ENCODE measurements at places on chromosomes 13 and 19.

DNA sequence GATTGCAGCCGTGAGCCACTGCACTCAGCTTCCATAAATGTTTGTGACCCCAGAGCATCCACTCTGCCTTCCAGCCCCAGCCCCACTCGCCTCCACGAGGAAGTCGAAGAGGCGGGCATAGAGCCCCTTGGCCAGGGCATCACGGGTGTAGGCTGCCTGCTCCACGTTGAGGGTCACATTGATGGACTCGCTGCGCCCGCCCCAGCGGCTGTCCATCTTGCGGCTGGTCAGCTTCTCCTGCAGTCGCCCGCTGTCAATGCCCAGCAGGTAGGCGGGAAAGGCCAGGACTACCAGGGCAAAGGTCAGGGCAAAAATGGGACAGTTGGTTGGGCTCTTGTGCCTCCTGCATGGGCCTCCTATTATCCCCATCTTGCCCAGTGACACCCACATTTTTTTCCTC is 27.2 kb downstream of the MYO1F start:
- no peak for DNase-seq

GRCh38 chr13:88919970-88920628 is 1248.9 kb downstream of the SLITRK5 start:
- DNase-seq = no peak

DNA sequence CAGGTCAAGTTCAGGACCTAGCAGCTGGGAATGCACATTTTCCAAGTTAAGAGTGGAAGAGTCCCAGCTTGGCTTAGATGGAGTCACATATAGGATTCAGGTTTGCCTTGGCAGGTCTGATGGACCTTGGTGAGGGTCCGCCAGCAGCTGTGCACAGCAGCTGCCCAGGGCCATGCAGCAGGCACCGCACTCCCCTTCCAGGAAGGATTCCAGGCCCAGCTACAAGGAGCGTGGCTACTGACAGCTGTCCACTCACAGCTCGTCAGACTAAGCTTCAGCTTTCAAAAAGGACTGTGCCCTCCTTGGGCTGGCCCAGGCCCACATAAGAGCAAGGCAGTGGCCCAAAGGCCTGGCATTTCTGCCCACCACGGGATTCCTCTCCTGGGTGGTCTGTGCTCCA is 68.4 kb downstream of the ALOX5AP start:
- DNase-seq = no peak

DNA sequence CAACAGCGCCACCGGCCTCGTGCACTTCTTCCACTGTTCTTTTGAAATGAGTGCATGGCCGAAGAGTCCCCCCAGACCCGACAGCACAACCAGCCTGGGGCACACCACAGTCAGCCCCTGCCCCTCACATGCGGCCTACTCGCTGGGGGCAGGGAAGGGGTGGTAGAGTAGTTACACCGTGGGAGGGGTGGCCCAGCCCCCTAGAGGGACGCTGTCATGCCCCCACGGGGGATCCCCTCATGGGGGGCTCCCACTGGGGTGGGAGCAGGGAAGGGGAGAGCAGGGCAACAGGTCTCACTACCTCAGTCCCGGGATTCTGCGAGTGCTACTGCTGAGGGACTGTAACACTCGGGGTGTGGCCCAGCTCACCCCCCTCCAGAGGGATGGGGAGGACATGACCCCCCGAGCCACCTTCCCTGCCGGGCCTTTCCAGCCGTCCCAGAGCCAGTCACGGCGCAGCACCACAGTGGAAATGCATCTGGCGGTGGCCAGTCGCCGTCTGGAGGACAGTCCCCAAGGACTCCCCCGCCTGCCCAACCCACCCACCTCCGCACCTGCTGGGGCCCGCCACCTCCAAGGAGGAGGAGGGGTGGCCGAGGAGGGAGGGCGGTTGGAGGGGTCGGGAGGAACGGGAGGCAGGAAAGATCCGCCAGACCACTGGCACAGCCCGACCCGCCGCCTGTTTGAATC is 84.6 kb upstream of the ZNF254 start:
- DNase-seq = no peak
